Neural progenitor cell (in vitro differentiated cells): ENCODE measurements at places on chromosomes 5 and 9. TPM values are rescaled to one million over a fixed set of nuclear protein-coding genes. Genes with fewer than 3 reads are reported as not detected.

DNA sequence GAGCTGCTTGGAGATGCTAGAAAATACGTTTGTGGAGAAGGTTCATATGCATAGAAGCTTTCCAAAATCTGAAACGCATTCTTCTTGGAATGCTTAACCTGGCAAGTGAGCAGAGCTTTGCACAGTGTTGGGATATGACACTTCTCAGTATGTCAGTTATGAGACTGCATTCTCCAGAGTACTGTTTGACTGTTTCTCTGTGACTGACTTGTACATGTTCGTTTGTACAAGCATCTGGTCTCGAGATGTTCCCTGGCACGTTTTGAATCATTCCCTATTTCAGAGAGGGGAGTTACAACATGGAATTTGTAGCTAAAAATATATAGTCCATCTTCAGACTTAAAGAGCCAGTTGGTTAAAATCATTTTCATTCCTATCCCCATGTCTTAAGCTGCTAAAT is 272.4 kb downstream of the ARRDC3 start:
- no peak for DNase-seq

DNA sequence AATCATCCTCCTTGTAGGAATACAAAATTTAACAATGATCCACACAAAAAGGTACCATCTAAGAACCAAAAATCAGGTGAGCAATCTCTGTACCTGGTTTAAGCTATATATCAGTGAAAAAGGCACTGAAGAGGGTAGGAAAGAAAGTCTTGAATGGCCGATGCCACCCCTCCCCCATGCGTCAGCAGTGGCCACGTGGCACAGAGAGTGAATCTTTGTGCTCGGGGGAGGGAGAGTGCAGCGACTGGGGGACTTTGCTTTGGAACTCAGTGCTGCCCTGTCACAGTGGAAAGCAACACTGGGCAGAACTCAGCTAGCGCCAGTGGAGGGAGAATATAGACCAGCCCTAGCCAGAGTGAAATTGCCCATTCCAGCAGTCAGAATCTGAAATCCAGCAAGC is 28.3 kb upstream of the PDE4D start:
- no peak for DNase-seq

DNA sequence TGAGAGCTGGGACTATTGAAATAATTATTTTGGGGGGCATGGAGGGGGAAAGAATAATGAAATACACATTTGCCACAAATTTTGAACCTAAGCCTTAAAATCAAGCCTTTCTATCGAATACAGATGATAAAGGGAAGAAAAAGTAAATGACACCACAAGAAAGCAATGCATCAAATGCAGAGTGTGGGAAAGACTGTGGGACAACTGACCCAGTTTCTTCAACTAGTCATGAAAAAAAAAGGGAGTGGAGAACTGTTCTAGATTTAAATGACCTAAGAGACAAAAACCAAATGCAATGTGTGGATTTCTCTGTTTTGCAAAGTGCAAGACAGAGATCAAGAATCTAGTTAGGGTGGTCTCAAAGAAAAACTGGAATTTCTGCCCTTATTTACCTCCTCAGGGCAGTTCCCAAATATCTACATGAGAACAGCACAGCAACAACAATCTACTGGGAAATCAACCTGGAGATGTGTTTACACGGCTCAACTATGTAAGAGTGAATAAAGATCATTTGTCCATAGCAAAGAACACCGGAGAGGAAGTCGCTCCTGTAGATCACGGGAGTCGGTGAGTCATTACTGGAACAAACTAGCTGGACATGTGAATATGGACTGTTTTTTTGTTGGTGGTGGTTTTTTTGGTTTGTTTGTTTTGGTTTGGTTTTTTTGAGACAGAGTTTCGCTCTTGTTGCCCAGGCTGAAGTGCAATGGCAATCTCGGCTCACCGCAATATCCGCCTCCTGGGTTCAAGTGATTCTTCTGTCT is 145.9 kb downstream of the DROSHA start:
- DNase-seq: no peak

GRCh38 chr5:95284572-95285408 is at the start of gene MCTP1:
Gene MCTP1 (minus strand): TSS chr5:95285094.
- DNase-seq: peak; percentile 77

DNA sequence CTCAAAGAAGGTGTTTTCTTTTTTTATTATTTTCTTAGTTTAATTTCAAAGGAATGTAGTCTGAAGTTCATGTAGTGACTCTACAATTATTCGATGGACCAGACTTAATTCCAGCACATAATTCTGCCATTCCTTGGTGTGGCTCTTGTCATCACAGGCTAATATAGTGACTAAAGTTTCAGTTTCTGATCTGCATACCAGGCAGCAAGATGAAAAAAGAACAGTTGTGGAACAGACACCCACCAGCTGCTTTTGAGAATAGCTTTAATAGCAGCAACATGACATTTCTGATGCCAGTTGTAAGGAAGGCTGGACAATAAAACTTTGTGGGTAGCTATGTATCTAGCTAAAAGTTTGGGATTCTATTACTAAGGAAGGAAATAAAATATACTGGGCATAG is 676.3 kb upstream of the GRAMD2B start:
- DNase-seq: no peak

DNA sequence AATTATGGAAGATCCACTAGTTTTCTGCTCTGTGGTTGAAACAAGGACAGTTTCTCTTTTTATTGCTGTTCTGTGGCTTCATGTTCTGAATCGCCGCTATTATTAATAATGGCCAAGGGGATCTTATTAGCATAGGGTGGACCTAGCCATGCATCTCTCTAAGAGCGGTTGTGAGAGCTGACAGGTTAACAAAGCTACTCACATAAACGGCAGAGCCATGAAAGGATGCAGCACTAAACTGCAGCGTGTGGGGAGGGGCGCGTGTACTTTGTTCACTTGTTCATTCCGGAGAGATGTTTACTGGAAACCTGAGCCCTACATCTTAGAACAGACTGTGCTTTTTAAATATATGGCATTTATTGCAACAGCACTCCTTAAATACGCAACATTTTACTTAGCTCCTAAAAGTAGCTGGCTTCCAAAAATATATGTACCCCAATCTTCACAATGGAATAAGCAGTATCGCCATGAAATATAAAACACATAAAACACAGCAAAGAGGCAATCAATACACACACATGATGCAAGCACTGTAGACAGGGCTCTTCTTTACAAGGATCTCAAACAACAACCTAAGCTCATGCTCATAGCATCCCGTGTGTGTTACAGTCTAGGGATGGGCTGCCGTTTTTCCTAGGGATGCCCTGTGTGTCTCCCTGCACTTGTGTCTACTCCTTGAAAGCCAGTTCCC is 424.6 kb downstream of the MED10 start:
- no peak for DNase-seq

DNA sequence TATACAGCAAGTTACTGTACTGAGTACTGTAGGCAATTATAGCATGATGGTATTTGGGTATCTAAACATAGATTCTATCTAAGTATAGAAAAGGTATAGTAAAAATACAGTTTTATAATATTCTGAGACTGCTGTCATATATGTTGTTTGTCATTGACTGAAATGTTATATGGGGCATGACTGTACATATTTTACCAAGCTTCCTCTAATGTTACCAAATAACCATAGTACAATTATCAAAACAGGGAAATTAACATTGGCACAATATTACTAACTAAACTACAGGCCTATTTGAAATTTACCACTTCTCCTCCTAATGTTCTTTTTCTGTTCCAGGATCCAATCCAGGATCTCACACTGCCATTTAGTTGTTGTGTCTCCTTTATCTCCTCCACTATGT is 18.5 kb downstream of the NPR3 start:
- DNase-seq: no peak

DNA sequence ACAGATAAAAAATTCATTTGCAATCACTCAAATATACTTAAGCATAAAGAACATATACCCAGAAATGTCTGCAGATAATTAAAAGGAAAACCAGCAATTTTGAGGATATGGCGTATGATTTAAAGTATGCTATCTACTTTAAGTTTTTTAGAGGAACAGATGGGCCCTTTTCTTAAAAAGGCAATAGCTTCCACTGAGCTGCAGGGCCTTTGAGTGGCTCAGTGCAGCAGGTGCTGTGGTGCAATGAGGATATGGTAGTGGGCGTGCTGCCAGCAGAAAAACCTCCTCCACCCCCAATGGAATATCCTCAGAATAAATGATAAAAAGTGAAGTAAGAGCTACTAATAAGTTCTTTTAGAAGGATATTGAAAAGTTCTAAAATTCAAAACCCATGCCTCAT is 814.5 kb downstream of the MTRR start:
- DNase-seq: no peak

Gene CER1
- 0.11 TPM in 1 of 2 replicates, not detected in the other for total RNA-seq

Gene GRM6
- not detected in 2 replicates for total RNA-seq

Gene ABO
- total RNA-seq: not detected in 2 replicates

Gene SIT1
- total RNA-seq: 0.56 and 0.86 TPM in 2 replicates

Gene RBM18
- total RNA-seq: 8.4 and 12.9 TPM in 2 replicates
